ENCODE measurements at places on chromosomes 3 and 15.

DNA sequence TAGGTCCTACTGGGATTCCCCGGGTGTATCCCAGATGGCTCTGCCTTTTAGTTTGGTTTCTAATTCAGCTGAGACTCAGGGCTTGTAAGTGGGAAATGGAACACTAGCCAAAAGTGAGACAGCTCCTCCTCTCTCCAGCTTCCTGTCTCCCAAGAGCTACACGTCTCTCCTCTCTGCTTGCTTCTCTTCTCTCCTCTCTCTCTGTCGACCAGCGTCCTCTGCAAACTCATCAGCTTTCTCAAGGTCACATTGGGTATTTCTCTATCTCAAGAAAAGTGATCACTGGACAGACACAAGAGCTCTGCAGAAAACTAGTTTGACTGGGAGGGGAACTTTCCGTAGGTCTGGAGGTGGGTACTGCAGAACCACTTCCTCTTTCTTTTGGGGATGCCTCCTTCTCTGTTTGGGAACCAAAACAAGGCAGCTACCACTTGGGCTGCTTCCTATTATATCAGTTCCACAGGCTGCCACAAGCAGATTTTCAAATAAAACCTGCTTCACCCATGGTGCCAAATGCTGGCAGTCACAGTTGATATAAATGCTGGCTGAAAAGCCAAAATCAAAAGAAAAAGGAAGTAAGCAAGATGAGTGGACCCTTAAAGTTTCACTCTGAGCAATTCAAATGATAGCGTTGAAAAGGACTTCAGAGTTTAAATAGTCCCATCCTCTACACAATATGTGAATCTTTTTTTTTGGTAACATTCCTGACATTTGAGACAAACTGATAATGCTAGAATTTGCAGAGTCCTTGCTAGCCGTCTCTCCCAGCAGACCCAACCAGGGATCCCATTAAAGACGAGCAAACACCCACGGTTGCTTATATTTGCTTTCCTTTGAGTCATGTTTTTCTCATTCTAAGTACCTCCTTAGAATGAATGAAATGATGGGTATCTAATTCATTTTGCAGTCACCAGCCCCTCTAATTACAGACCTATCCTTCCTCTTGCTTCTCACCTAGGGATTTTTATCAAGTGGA is 7.2 kb upstream of the DYNC1LI1 start:
- DNase-seq: peak; percentile 23

GRCh38 chr3:125185805-125186204 is 26.7 kb downstream of the SLC12A8 start:
- DNase-seq: no peak

DNA sequence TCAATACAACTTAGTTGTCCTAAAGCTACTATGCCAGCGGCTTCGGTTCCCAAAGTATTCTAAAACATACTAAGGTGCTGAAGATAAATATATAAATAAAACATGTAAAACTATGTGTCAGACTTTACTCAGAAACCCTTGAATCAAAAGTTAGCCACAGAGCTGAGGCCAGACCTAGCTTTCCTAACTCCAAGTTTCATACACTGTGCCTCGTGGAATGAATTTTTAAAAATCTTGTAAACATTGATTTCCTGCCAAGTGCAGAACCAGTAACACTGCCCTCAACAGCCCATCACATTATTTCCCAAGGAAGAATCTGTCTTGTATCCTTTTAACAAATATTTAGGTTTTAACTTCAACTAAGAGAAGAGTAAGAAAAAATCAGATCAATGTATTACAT is 36.4 kb downstream of the TAMM41 start:
- no peak for DNase-seq

DNA sequence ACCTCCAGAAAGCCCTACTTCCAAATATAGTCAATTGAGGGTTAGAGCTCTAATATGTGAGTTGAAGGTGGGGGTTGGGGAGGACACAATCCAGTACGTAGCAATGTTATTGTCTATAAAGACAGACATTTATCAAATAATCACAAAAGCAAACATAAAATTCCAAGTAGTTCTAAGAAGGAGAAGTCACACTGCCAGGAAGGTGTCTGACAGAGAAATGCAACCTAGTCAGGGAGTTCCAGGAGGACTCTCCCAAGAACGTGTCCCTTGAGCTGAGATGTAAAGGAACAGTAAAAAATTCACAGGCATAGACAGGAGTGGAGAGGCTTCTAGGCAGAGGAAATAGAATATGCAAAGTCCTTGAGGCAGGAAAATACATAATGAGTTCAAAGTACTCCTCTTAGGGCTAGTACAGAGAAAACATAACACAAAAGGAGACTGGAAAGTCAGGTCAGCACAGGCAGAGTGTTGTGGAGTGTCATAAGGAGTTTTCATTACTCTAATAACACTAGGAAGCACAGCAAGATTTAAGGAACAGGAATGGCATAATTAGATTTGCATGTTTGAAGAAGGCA is 277.6 kb upstream of the STT3B start:
- DNase-seq: no peak

- no peak for DNase-seq
Observed at GRCh38 chr3:196931828-196932587, 10.3 kb downstream of the NCBP2 start.

- no peak for DNase-seq
Observed at GRCh38 chr15:70586241-70586640, 177.1 kb downstream of the UACA start.

- no peak for DNase-seq
Observed at GRCh38 chr15:60767134-60767824, 288.3 kb upstream of the ICE2 start.

Measured in activated naive CD8-positive, alpha-beta T cell treated with anti-CD3 and anti-CD28 coated beads, Interleukin-2, amount 50 U/mL, for 24 hours (primary cell).